ENCODE measurements at places on chromosomes 7 and 10.

GRCh38 chr7:123275036-123275753 is 75.4 kb upstream of the SLC13A1 start:
- no peaks in the 10 kb centered on the region for H3K27me3 ChIP-seq
- H3K4me3 ChIP-seq, result no peak overlapping the region
- no peak for DNase-seq

DNA sequence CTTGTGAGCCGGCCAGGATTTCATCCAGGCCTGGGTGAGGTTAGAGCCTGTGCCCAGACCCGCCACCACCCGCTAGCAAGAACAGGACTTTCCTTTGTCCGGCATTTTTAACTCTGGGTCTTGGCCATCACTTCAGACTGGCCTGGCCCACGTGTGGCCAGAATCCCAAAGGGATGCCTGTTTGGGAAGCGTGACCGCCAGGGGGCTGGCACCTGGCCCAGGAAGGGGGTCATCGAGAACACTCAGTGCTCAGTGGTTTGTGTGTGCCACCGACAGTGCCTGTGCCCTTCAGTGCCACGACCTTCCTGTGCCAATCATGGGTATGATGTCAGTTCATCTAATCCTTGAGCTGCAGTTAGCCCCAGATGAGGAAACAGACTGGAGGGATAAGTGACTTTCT is 85.0 kb downstream of the ZMIZ1 start:
- no peaks in the 10 kb centered on the region for H3K27me3 ChIP-seq
- no peak overlapping the region for H3K27ac ChIP-seq
- H3K36me3 ChIP-seq, result no peaks in the 10 kb centered on the region
- H3K4me1 ChIP-seq, result peaks cover 85% of the 10 kb centered on the region

DNA sequence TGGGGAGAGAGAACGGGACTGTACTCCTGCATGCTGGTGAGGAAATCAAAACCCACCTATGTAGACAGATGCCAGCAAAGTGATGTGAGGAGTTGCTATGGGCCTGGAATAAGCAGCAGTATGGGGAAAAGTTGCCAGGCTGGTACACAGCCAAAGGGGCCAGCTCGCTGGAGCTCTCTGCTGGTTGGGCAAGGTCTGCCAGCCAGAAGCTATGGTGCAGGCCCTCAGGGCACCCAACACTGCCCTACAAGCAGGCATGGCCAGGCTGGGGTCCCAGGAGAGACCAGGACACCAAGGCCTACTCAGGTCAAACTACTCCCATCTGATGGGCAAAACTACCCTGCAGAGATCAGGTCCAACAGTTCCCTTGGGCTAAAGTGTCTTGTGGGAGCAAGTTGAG is 916.6 kb downstream of the IPMK start:
- no peaks in the 10 kb centered on the region for H3K27me3 ChIP-seq
- DNase-seq, result no peak
- H3K36me3 ChIP-seq, result no peaks in the 10 kb centered on the region

DNA sequence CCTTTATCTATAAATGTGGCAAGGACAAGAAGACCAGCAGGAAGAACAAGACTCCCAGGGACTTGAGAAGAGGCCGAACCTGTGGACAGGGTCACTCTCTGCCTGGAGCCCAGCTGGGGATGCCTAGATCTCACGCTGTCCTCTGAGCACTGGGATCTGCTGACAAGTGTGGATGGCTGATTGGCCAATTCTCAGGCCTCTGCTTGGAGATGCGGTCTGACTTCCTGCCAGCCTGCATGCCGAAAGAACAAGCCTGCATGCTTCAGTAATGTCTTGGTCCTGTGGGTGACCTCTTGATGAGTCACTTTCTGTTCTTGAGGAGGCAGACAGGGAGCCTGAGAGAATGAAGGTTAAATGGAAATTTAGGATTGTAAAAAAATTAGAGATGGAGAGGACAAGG is 84.7 kb downstream of the TMEM178B start:
- H3K27me3 ChIP-seq, result peaks cover 52% of the 10 kb centered on the region
- peak; percentile 71 for DNase-seq
- H3K27ac ChIP-seq, result no peak overlapping the region
- H3K4me1 ChIP-seq, result no peaks in the 10 kb centered on the region
- no peak overlapping the region for H3K4me3 ChIP-seq

- H3K4me3 ChIP-seq, result no peak overlapping the region
- peaks cover 27% of the 10 kb centered on the region for H3K4me1 ChIP-seq
- no peaks in the 10 kb centered on the region for H3K27me3 ChIP-seq
- H3K27ac ChIP-seq, result no peak overlapping the region
- no peak for DNase-seq
- no peaks in the 10 kb centered on the region for H3K36me3 ChIP-seq
These were observed 327.0 kb downstream of the RNLS start for GRCh38 chr10:88256013-88256680.

Data from PC-9 (cell line).